ENCODE measurements at places on chromosomes 2 and 18. TPM values are rescaled to one million over a fixed set of nuclear protein-coding genes. Genes with fewer than 3 reads are reported as not detected.

FKBP7 gene
- 21.6 TPM for total RNA-seq

CCDC74A gene
- total RNA-seq = 6.5 TPM

DSG3 gene
- not detected for total RNA-seq

GPBAR1 gene
- total RNA-seq = not detected

ARHGAP25 gene
- total RNA-seq = not detected

IL37 gene
- 3.1 TPM for total RNA-seq

ANXA4 gene
- total RNA-seq = 40.7 TPM

All from MG63 (cell line).